ENCODE measurements at places on chromosomes 5 and 9.

DNA sequence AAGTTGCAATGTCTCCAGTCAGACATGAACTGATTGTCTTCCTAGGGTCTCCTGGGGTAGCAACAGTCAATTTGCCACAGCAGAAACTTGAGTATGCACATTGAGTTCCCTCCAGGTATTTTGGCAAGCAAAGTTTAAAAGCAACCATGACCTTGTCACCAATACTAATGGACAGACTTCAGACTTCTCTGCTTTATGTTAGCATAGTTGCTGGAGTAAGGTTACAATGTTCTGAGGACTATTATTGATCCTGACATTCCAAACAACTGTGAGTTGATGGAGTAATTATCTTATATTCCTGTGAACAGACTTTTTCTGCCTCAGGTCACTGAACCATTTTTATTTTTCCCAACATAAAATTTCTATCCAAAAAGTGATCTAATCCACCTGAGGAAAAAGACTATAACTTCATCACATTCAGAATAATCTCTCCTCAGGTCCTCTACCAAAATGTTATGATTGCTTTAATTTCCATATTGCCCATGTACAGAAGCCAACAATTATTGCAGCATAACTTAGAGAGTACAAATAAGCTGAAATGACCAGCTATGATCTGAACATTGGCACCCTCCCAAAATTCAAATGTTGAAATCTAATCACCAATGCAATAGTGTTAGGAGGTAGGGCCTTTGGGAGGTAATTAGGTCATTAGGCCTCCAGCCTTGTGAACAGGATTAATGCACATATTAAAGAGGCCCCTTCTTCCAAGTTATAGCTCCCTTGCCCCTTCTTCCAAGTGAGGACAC is 228.3 kb downstream of the PDE4D start:
- H3K4me3 ChIP-seq, result no peak overlapping the region
- H3K27me3 ChIP-seq, result no peaks in the 10 kb centered on the region
- no peaks in the 10 kb centered on the region for H3K36me3 ChIP-seq
- no peak for DNase-seq
- H3K4me1 ChIP-seq, result peaks cover 15% of the 10 kb centered on the region
- no peak overlapping the region for H3K27ac ChIP-seq

DNA sequence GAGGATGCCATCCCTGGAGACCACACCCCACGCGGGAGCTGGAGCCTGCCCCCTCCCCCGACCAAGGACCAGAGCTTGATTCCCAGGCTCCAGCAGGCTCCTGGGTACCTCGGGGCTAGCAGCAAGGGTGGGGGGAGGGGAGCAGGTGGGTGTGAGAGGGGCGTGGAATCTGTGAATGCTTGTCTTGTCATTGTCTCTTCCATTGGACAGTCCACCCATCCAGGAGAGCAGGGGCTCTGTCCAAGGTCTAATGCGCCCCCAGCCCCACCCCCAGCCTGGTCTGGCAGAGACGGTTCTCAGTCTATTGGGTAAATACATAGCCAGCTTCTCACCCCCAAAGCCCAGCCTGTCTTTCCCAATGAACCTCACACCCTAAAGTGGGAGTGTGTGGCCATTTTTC is 22.8 kb downstream of the URM1 start:
- no peaks in the 10 kb centered on the region for H3K4me1 ChIP-seq
- H3K36me3 ChIP-seq, result no peaks in the 10 kb centered on the region
- no peak for DNase-seq
- H3K27ac ChIP-seq, result no peak overlapping the region

DNA sequence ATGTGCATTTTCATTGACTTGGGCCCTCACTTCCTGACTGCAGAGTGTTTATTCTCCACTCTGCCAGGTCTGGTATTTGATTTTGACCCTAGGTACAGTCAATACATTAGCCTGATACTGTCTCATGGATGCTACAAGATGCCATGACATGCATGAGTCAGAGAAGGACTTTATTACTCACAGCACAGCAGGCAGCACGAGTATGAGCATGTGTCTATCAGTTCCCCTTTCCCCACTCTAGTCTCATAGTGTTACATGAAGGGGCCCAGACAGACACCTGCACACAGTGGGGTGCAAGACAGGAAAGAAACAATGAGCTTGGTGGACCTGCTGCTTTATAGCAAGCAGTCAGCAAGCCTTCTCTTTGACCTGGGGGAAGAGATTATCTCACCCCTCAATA is 19.6 kb downstream of the ITGA2 start:
- no peaks in the 10 kb centered on the region for H3K27me3 ChIP-seq
- no peak overlapping the region for H3K4me3 ChIP-seq
- H3K27ac ChIP-seq, result peak overlapping the region; percentile 47

DNA sequence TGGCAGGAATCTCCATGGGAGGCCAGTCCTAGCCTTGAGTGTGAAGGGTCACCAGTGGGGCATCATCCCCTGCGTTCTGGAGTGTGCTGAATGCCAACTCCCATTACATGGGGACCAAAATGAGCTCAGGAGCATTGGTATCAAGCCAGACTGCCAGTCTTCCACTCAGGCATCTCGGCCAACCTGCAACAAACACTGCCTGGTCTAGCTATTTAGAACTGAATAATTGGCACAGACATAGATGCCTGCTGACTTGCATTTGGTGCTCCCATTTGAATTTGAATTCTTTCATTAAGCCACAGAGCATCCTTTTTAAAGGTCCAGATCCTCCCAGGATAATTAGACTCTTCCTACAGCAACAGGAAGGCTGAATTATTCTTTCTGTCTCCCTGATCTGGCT is 116.6 kb upstream of the ABCA1 start:
- no peaks in the 10 kb centered on the region for H3K36me3 ChIP-seq
- H3K27ac ChIP-seq, result no peak overlapping the region
- peaks cover 8% of the 10 kb centered on the region for H3K4me1 ChIP-seq
- DNase-seq, result no peak

- H3K27ac ChIP-seq, result no peak overlapping the region
- H3K36me3 ChIP-seq, result no peaks in the 10 kb centered on the region
- no peak for DNase-seq
- H3K27me3 ChIP-seq, result peaks cover 25% of the 10 kb centered on the region
Observed at GRCh38 chr5:138243794-138244193, 30.6 kb downstream of the GFRA3 start.

DNA sequence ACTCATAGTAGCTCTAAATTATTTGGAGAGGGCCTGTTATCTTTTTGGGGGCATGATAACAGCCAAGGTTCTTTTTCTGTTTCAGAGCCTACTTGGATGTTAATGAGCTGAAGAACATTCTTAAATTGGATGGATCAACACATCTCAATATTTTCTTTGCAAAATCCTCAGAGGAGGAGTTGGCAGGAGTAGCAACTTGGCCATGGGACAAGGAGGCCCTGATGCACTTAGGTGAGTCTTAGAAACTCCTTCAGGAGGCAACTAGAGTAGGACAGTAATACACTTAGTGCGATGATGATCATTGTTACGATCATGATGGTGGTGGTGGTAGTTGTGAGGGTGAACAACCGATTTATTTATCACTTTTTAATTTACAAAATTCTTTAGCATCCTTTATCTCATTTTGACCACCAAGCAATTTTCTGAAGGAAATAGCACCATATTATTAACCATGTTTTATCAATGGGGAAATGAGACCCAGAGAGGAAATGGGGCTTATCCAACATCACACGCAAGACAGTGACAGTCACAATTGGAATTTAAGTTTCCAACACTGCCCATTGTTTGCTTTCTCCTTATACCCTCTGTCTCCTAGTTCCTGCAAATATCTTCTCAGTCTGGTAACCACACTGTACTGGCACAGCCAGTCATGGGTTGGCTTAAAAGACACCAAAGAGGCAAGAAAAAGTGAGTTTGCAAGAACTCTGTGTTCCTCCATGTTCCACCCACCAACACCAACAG is 54.0 kb downstream of the PAPPA start:
- no peaks in the 10 kb centered on the region for H3K36me3 ChIP-seq
- H3K4me3 ChIP-seq, result no peak overlapping the region
- no peak for DNase-seq
- peaks cover 13% of the 10 kb centered on the region for H3K4me1 ChIP-seq
